ENCODE measurements at places on chromosomes 3 and 15.

DNA sequence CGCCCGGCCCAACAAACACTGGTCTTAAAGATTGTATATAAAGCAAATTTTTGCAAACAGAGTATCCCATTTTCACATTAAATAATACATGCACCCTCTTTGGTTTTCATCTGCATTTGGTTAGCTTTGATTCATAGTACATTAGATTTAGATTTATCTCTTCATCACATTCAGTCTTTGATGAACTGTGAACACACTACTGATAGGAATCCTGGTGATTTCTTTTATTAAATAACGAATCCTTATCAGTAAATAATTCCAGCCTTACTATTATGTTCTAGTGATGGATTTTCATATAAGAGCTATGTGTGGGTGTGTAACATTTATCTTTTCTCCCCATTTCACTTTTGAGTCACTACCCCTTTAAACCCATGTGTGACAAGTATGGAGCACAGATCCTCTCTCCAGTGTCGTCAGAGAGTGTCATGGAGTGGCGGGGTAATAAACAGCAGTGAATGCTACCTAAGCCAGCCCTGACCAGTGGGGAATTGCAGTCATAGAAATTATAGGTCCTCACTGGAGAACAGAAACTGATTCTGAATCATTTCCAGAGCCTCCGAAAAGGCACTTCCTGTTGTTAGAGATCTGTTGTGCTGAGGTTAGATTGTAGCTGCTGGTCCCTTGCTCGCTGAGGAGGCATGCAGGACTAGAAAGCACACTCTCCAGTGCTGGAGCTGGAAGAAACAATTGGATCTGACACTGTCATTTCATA, 22.0 kb downstream of the SLC7A14 start:
- no peak for DNase-seq

GRCh38 chr3:66014651-66015050, 24.1 kb downstream of the MAGI1 start:
- no peak for DNase-seq

DNA sequence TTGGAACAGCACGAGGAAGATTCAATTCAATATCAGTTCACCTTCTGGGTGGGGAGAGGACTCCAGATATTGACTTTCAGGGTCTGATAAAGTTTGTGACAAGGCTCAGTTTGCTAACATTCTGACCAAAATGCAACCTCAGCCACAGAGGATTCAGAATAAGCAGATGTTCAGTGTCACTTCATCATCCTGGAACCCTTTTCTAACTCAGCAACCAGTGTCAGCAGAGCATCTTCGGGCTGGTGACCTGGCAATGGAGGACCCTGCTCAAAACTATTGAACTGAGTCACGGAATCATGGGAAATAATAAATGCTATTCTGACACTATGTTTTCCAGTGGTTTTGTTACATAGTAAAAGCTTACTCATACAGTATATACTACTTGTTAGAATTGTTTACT, 433.4 kb upstream of the CFAP20DC start:
- no peak for DNase-seq

DNA sequence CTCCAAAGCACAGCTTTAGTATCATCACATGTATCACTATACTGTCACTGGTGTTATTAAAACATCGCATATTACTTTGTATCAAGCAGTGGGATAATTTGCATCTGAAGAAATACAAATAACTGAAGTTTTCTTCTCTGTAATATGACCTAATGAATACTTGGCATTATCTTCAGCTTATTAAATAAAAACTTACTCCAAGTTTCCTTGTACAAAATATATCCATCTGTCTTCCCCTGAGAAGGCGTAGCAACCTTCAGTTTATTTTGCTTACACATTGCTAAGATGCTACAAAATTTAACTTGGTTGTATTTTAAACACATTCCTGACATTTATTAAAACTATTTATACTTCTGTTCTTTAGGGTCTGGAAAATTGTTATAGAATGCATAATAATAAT, 13.7 kb downstream of the FGF7 start:
- DNase-seq = no peak

DNA sequence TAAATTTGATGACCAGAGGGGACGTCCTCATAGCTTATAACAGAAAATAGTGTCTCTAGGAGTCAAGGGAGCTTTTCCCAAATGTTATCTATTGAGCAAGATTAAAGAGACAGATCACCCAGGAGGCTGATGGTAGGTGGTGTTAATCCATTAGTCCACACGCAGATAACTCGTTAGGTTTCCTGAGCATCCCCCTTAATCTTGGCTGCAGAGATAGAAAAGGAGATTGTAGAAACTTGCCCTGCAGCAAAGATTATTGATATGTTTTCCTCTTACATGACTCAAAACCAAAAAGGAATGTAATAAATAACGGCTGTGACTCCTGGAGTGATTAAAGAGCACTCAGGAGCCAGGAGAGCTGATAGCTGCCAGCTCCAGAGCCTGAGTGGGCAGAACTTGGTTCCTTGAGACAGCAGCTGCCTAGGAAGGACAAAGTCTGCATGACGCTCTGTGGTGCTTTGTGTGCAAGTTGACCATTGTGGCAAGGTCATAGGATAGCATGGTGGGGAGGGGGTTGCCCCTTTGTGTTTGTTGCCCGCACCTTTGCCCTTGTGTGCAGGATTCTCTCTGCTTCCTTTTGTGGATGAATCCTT, 234.8 kb downstream of the PTPRG start:
- no peak for DNase-seq

DNA sequence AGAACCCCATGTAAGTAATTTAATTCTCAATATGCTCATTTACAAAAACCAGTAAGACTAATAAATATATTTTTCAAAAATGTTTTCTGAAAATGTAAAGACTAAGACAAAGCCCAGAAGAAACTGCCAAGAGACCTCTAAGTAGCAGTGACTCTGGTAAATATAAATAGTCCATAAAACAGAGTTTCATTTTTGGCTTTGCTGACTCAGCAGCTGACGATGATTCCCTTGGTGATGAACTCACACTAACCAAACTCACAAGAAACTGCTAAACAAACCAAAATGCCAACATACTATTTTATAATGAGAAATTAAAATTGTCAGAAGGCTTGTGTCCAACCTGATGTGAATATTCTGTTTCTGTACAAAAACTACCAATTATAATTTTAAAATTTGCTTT, 31.5 kb upstream of the IMPG2 start:
- no peak for DNase-seq

DNA sequence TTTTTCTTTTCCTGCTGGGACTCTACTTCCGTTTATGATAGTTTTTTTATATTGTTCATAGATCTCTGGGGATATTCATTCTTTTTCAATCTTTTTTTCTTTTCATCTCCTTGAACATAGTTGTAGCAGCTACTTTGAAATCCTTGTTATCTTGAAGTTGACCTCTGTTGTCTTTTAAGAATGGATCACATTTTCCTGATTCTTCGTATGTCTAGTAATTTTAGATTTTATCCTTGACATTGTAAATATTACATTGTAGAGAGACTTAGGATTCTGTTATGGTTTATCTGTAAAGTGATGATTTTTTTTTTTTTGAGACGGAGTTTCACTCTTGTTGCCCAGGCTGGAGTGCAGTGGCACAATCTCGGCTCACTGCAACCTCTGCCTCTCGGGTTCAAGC, 20.5 kb downstream of the MKRN2 start:
- DNase-seq = no peak

Measured in NAMALWA (cell line).